ENCODE measurements at places on chromosomes 7 and 10. TPM values are rescaled to one million over a fixed set of nuclear protein-coding genes. Genes with fewer than 3 reads are reported as not detected.
A peak's percentile ranks its signal among the peaks of the same experiment; 100 is the strongest.

Gene MEST
- 9.2 TPM for total RNA-seq

DNA sequence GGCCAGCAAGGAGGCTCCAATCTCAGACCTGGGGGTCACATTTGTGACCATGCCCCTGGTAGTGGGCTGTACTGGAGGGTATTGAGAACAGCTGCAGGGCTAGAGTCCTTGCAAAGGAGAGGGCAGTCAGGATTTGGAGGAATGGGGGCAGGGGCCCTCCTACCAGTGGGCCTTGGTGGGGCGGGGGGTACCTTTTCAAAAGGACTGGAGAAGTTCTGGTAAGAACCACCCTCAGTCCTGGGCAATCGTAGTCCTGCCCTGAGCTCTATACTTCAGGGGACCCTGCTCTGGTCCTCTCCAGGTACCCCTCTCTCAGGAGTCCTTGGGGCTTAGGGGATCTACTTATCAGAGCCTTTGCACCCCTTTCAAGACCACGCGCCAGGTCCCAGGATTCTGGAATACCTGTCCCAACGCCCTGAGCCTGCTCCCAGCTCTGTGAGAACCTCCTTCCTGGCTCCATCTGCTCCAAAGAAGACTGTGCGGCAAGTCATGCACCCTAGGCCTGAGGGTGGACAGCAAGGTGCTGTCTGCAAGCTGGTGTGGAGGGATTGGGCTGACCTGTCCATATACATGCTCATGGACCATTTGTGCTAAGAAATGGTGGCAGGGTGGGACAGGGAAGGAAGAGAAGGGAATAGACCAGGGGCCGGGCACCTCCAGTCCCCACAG, 134.1 kb upstream of the EEPD1 start:
- H3K4me3 ChIP-seq, result no peak overlapping the region
- H3K36me3 ChIP-seq, result no peaks in the 10 kb centered on the region
- H3K27ac ChIP-seq, result no peak overlapping the region
- no peaks in the 10 kb centered on the region for H3K4me1 ChIP-seq

DNA sequence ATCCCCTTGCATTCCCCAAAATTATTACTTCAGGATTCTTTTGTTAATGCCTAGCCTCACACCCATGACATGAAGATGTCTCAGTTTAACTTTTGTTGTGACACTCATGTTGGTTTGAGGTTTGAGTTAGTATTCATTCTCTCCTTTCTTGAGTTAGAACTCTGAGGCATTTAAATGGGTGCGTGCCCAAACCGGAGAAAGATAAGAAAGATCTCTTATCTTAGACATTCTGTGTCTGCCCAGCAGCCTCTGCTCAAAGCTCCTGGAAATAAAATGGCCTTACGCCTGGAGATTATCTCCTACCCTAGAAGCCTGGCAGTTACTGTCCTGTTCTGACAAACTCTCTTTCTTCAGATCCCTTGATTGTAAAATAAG, 26.3 kb downstream of the WBP1L start:
- no peaks in the 10 kb centered on the region for H3K27me3 ChIP-seq
- H3K4me3 ChIP-seq, result no peak overlapping the region
- H3K36me3 ChIP-seq, result peaks cover 14% of the 10 kb centered on the region
- H3K27ac ChIP-seq, result no peak overlapping the region
- no peak for DNase-seq

- H3K4me3 ChIP-seq, result no peak overlapping the region
- no peaks in the 10 kb centered on the region for H3K36me3 ChIP-seq
- no peak overlapping the region for H3K27ac ChIP-seq
Measured at GRCh38 chr7:18550574-18550973, 55.0 kb downstream of the HDAC9 start.

GRCh38 chr10:126902157-126902556, 3.1 kb upstream of the DOCK1 start:
- H3K27me3 ChIP-seq, result peaks cover 24% of the 10 kb centered on the region
- no peaks in the 10 kb centered on the region for H3K4me1 ChIP-seq
- no peak overlapping the region for H3K27ac ChIP-seq
- H3K36me3 ChIP-seq, result peaks cover 1% of the 10 kb centered on the region
- H3K4me3 ChIP-seq, result no peak overlapping the region
- peak; percentile 5 for DNase-seq

Gene ETV1
- 0.18 TPM for total RNA-seq

DNA sequence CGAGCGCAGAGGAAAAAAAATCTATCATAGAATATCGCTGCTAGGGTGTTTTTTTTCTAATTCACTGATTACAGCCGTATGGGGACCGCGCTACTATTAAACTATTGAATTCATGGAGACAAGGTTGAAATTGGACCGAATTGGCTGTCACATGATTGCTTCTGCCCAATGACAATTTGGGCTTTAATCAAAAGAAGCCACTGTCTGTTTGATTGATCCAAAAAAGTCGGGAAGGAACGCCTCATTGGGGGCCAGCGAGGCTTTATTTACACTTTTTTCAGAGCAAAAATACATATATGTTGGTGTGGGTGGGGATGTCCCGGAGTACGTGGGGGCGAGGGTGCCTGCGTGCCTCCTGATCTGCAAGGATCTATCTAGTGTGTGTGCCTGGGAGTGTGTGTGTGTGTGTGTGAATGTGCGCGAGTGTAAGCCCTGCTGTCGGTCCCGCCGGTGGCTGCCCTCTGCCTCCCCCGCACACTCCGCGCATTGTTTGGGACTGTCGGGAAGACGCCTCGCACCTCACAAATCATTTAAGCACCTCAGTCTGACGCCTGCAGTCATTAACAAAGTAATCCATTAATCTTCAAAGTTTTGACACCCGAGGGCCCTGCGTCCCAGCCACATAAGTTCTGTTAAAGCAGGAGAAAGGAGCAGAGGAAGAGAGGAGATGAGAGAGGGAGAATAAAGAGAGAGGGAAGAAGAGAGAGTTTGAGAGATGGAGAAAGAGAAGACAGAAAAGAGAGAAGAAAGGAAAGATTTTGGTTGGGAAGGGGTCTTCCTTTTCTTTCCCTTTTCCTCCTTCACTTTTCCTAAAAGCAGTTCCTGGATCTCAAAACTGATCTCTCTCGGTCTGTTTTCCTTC, at the start of gene HOXA2:
HOXA2 (minus strand) TSS at position 103 of the 862 bp plus-strand sequence. CDS start 183 bp downstream, outside the sequence.
- no peak within 1 kb of the TSS for H3K27ac ChIP-seq
- peaks cover 4% of the 10 kb centered on the region for H3K36me3 ChIP-seq
- H3K27me3 ChIP-seq, result peaks cover 50% of the 10 kb centered on the region
- H3K4me1 ChIP-seq, result peaks cover 14% of the 10 kb centered on the region
- DNase-seq, result no peak

DNA sequence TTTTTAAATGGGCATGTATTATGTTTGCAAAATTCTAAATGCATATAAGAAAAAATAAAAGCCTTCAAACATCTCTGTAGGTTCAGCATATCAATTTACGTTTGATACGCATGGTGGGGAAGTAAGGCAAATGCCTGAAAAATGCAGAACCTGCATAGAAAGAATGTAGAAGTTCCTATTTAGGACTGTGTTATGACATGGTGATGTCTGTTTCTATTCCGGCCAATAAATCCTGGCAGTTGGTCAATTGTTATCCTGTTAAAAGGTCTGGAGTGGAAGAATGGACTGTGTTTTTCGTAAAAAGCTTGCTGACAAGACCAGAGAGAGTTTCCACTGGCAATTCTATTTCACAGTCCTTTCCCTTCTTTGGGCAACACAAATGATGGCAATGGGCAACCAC, 49.6 kb upstream of the CAV2 start:
- H3K27ac ChIP-seq, result no peak overlapping the region
- H3K4me1 ChIP-seq, result no peaks in the 10 kb centered on the region
- H3K4me3 ChIP-seq, result no peak overlapping the region
- peaks cover 2% of the 10 kb centered on the region for H3K27me3 ChIP-seq

DNA sequence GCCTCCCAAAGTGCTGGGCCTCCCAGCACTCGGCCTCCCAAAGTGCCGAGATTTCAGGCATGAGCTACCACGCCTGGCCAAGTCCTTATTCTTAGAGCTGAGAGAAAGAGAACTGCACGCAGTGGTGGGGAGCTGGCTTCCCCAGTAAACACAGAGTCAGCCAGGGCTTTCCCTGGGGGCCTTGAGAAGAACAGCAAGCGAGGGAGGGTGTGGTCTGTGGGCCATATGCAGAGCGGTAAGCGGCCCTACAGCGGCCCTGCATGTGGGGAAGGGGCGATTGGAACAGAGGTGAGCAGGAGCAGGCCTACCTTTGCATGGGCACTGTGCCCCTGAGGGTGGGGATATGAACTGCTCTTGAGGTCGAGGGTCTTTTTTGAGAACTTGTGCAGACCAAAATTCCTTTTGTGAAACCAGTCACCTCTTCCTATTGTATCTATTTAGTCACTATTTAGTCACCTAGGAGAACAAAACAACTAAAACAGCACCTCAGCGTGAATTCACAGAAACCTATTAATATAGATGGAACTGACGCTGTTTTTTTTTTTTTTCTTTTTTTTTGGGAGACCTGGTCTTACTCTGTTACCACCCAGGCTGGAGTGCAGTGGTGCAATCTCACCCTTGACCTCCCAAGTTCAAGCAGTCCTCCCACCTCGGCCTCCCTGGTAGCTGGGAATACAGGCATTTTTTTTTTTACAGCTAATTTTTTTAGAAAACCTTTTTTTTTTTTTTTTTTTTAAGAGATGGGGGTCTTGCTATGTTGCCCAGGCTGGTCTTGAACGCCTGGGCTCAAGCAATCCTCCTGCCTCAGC, 36.9 kb upstream of the SH2D4B start:
- peak overlapping the region; percentile 56 for H3K4me3 ChIP-seq
- H3K27me3 ChIP-seq, result no peaks in the 10 kb centered on the region
- peak overlapping the region; percentile 90 for H3K27ac ChIP-seq
- H3K36me3 ChIP-seq, result peaks cover 36% of the 10 kb centered on the region
- H3K4me1 ChIP-seq, result peaks cover 96% of the 10 kb centered on the region

GRCh38 chr10:90430186-90430585, 427.7 kb downstream of the HTR7 start:
- H3K27ac ChIP-seq, result no peak overlapping the region
- DNase-seq, result no peak
- H3K4me3 ChIP-seq, result no peak overlapping the region
- H3K4me1 ChIP-seq, result no peaks in the 10 kb centered on the region
- H3K27me3 ChIP-seq, result peaks cover 4% of the 10 kb centered on the region

Gene LBX1
- total RNA-seq, result not detected

GRCh38 chr7:73431041-73431835, 2.3 kb upstream of the FZD9 start:
- no peak overlapping the region for H3K4me3 ChIP-seq
- DNase-seq, result no peak
- H3K27me3 ChIP-seq, result peaks cover 3% of the 10 kb centered on the region
- H3K36me3 ChIP-seq, result no peaks in the 10 kb centered on the region

DNA sequence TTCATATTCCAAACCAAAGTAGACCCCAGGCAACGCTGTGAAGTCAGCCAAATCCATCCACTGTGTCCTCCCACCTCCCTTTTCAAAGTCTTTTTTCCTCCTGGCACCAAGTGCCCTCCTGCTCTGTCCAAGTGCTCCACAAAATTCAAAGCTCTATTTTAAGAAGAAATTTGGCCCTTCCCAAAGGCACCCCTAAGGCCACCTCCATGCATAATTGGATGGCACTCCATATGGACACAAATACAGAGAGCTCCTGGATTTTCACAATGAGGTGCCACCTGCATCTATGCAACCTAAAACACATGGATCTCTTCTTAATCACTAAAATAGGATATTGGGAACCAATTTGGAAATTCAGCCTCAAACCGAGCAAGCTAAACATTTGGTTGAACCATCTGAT, 121.6 kb downstream of the RELN start:
- no peak overlapping the region for H3K27ac ChIP-seq
- H3K27me3 ChIP-seq, result no peaks in the 10 kb centered on the region
- no peaks in the 10 kb centered on the region for H3K4me1 ChIP-seq
- H3K36me3 ChIP-seq, result no peaks in the 10 kb centered on the region
- H3K4me3 ChIP-seq, result no peak overlapping the region

DNA sequence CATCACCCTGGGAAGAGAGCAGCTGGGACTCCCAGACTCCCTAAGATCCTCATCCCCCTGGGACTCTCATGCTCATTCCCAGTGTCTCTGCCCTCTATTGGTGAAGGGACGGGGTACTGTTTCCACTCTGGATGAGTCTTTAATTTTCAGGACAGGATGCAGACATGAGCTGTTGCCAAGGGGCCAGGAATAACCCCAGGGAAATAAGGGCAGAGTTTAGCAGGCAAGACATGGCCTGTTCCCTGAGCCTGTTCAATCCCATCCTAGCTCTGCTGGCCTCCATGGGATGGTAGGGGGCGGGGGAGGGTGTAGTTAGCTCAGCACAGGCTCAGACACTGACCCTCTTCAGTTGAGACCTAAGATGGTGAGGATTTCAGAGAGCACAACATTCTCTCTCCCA, 14.0 kb downstream of the C10orf105 start:
- H3K27ac ChIP-seq, result no peak overlapping the region
- no peak overlapping the region for H3K4me3 ChIP-seq
- DNase-seq, result no peak
- peaks cover 25% of the 10 kb centered on the region for H3K4me1 ChIP-seq
- H3K36me3 ChIP-seq, result no peaks in the 10 kb centered on the region
- H3K27me3 ChIP-seq, result no peaks in the 10 kb centered on the region

DNA sequence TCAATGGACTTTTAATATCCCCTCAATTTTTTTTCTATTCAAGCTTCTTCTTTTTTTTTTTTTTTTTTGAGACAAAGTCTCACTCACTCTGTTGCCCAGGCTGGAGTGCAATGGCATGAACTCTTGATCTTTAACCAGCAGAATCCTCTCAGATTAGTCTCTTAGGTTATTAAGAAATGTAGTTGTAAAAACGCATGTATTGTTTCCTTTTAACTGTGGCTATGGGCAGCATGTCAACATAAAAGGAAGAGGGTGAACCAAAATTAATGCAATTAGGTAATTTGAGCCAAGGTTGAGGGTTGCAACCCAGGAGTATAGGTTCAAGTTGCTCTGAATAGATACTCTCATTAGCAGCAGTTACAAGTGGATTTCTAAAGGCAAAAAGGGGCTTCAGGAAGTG, 4.3 kb upstream of the GSTO1 start:
- peaks cover 31% of the 10 kb centered on the region for H3K4me1 ChIP-seq
- peaks cover 4% of the 10 kb centered on the region for H3K27me3 ChIP-seq
- H3K36me3 ChIP-seq, result peaks cover 3% of the 10 kb centered on the region
- H3K4me3 ChIP-seq, result no peak overlapping the region

DNA sequence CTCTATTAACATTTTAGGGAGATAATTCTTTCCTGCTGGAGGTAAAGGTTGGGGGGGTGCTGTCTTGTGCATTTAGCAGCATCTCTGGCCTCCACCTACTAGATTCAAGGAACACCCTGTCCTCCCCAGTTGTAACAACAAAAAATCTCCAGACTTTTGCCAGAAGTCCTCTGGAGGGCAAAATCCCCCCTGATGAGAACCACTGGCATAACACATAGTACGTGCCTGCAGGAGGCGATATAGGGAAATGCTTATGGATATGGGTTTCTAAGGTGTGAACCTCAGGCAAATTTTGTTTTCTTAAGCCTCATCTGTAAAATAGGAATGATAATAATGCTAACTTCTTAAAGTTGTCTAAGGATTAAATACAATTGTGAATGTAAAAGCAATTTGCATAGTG, 2.9 kb upstream of the OSBPL3 start:
- peaks cover 30% of the 10 kb centered on the region for H3K4me1 ChIP-seq
- no peak for DNase-seq
- no peaks in the 10 kb centered on the region for H3K27me3 ChIP-seq
- no peak overlapping the region for H3K4me3 ChIP-seq
- H3K27ac ChIP-seq, result no peak overlapping the region

GRCh38 chr7:95041031-95041430, 133.6 kb downstream of the PPP1R9A start:
- no peak for DNase-seq
- no peaks in the 10 kb centered on the region for H3K27me3 ChIP-seq
- H3K27ac ChIP-seq, result no peak overlapping the region
- H3K36me3 ChIP-seq, result no peaks in the 10 kb centered on the region
- H3K4me3 ChIP-seq, result no peak overlapping the region

Gene ZNF727
- not detected for total RNA-seq
